ENCODE measurements at places on chromosomes 3 and 15.

- DNase-seq, result no peak
Observed at GRCh38 chr3:79344876-79345871, 422.6 kb downstream of the ROBO1 start.

GRCh38 chr15:54540721-54541120 lies 562.5 kb downstream of the UNC13C start:
- DNase-seq, result no peak

GRCh38 chr15:58777107-58777506 lies 6.0 kb downstream of the MINDY2 start:
- no peak for DNase-seq

DNA sequence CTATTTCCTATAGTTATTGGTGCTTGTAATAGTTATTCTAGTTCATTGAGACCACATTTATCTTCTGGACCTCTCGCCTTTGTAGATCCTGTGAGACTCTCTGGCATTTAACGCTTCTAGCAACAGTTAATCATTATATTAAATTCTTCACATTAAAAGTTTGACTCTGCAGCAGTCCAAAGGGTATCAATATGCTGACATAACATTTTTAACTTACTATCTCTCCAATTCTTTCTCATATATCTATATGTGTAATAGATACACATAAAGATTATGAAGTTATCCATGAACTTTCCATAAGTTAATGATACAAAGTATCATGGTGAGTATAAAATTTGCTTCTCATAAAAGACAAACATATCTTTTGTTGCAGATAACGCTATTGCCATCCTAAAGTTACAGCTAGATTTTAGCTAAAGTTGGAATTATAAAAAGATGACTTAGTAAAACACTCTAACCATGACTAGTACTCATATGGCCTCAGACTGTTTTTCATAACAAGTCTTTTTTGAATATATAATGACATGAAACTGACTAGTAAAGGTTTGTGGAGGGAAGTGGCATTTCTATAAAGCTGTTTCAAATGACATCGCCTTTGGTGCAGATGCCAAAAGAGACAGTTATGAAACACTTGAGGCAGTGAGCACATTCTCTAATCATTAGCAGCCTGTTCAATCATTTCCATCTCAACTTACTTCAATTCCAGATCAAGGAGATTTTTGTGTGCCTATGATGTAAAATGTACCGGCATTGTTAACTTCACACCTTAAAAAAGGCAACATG lies 379.3 kb upstream of the CBLB start:
- no peak for DNase-seq

GRCh38 chr3:62003835-62004234 lies 369.5 kb downstream of the FEZF2 start:
- no peak for DNase-seq

GRCh38 chr3:143100451-143100850 lies 19.1 kb upstream of the CHST2 start:
- DNase-seq, result no peak

DNA sequence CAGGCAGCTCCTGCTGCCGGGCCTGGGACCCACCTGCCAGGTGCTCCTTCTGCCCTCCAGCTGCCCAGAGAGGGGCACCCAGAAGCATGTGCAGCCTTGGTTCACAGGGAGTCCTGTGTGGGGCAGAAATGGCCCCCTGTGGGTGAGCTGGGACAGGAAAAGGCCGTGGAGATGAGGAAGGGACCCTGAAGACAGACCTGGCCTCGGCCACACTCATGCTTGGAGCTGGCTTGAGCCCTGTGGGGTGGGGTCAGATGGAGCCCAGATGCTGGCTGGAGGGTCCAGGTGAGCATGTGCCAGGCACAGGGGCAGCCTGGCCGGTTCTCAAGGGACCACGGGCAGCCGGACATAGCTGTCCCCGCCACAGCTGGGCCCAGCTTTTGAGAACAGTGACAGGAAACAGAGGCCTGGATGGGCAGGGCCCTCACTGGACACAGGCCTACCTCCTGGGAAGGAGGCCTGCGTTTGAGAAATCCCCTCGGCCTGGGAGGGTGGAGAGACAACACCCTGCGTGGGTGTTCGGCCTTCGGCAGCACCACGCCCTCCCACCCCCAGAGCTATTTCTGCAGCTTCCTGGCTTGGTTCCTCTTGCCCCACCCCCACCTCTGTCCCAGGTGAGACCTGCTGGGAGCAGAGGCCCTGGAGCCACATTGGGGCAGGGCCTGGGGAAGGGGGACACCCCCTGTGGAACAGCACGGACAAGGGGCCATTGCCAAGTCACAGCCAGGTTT lies 132.6 kb upstream of the MEF2A start:
- DNase-seq, result no peak

Measured in esophagus squamous epithelium (tissue), 5 donors.